ENCODE measurements at places on chromosomes 2 and 18.

DNA sequence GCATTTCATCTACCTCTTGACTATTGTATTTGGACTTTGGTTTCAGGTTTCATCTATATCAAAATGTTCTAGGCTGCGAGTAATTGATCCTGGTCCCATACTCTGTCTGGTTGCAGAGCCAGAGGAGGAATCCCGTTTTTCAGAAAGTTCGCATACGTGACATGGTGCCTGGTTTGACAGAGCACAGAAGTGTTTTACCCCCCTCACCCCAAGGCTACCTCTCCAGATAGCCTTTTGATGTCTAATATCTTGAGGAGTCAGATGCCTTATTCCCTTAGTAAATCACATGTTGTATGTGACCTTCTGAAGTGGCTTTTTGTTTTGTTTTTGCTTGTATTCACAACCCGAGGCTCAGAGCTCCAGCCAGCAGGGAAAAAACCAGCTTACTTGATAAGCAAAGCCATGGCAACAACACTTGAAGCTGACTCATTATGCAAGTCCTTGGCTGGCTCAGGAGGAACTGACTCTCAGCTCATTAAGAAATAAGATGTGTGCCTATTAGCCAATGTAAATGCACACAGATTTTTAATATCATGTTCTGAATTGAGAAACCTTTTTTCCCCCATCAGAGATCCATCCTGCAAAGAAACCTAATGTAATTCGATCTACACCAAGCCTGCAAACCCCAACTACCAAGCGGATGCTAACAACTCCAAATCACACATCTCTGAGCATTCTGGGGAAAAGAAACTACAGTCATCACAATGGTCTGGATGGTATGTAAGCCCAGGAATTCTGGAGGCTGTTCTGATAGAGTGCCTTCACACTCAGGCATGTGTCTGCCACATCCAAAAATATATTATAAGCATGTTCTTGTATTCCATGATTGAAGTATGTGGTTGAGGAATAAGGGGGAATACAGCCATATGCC is 41.4 kb downstream of the OXER1 start:
- DNase-seq, result no peak

- no peak for DNase-seq
Measured at GRCh38 chr2:60158262-60158661, 395.2 kb downstream of the BCL11A start.

DNA sequence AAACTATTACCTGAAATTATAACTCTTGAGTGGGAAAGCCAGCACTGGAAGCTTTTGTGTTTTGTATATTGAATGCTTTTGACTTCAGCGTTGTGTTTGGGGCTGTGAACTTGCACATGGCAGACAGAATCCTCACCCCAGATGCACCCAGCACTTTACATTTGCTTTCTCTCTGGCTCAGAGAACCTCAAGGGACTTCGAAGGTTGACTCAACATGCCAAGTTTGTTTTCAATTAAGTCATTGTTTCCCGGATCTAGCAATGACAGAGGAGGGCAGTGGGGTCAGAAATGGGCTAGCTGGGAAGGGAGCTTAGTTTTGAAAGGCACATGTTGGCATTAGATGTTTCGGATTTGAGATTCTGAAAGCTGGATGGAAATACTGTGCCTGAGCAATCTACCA is 22.4 kb downstream of the TET3 start:
- DNase-seq, result no peak

- no peak for DNase-seq
Measured at GRCh38 chr2:211055438-211055837, 499.0 kb downstream of the CPS1 start.

DNA sequence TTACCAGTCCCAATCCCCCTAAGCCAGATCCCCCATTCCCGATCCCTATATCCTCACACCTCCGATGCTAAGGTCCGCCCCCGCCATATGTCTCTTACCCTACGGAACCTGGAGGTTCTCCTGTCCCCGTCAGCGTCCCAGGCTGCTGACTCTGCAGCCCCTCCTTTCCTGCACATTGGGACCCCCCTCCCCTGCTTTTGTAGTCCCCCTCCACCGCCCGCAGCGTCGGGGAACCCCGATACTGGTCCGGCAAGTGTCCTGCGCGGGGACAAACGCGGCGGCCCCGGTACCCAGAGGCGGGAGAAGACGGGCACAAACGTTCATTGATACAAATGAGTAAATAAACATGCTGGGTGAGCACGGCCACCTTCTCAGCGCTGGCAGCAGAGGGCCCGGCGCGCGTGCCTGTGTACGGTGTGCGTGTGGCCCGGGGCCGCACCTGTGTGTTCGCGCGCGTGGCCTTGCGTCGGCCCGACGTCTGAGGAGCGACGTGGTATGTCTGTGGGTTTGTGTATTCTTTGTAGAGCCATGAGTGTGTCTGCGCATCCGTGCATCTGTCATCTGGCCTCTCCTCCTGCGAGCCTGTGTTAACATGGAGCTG is 2.0 kb upstream of the CYP26B1 start:
- no peak for DNase-seq

DNA sequence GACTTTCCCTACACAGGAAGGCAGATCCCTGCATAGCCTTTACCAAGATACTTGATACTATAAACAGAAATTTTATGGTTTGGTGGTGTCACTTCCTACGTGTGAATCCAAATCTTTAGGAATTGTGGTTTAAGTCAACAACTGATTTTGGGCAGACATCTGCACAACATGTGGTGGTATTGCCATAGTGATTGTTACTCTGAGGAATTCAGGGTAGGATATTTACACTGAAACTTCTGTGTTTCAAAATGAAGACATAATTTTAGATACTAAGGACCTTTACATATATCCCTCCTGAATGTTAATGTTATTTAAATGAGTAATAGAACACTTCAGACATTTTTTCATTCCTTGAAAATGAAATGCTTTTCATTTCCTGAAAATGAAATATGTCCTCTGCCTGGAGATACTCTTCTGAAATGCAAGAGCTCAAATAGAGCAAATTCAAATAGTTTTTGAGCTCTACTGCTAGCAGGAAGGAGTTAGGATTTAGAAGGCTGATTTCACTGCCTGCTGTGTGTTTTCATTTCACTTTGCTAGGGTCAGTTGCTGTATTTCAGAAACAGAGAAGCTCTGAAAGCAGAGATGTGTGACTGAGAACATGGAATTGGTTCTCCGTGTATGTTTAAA is 77.2 kb downstream of the MDH1 start:
- no peak for DNase-seq

GRCh38 chr18:58712930-58713329 is 41.7 kb downstream of the MALT1 start:
- DNase-seq, result no peak

DNA sequence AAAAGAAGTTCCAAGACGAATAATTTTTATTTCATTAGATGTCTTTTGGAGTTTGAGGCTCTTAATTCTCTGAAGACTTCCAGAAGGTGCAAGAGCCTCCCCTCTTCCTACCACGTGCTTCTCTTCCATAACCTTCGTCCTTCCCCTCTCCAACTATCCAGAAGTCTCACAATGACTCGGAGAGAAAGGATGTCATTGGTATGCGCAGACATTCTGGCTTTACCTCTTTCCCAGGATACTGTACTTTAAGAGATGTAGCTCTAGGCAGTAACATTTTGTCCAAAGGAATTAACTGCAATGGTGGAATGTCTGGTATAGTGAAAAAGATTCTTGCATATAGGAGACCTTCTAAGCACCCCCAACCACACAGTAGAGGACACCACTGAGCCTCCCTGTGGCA is 249.0 kb upstream of the OSR1 start:
- no peak for DNase-seq

DNA sequence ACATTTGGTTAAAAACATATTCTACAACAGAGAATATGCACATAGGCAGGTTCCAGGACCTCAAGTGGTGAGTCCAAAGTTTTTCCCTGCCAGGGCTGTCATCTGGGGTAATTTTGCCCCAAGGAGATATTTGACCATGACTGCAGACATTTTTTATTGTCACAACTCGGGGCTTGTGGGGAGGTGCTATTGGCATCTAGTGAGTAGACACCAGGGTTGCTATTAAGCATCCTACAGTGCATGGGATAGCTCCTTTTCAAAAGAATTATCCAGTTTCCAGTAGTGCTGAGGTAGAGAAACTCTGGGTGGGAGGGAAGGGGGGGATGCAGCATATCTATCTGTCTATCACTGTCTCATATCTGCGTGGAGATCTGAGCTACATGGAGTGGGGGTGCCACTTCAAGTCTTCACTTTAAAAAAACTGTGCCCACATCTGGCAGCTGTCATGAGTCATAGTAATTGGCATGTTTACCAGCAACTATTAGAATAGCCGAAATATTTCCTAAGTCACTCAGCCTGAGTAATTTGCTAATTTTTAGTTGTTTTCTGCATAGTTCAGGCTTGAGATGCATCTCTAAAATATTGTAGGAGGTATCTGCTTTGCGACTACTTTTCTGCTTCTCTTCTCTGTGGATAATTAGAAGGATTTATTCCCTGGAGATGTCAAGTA is 254.0 kb upstream of the RBMS1 start:
- DNase-seq, result no peak

DNA sequence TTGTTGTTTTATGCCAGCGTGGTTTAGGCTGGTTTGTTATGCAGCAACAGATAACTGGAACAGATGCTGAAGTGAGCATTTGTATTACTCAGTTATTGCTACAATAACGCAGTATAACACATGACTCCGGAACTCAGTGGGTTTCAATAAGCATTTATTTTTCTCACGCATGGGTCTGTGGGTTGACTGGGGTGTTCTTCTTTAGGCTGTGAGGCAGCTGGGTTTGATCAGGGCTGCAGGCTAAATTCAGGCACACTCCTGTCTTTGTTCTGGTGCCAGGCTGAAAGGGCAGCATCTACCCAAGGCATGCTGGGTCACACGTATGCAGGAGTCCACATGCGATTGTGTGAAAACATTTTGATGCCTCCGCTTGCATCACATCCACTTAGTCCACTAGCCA is 3.8 kb upstream of the SLC1A4 start:
- DNase-seq, result no peak

DNA sequence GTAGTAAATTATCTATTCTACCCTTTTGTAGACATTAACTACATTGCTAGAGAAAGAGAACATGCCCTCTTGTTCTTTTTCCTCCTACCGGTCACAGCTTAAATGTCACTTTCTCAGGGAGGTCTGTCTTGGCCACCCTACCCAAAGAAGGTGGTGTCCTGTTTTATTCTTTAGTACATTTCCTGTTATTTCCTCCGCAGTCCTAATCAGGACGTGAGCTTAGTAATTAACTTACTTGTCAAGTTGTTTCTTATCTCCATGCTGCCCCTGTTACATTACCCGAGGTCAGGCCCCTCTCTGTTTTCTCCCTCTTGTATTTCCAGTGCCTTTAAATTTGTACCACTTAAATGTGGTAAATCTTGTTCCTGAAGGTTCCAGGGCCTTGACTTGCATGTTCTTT is 73.7 kb upstream of the RMDN2 start:
- DNase-seq, result no peak

DNA sequence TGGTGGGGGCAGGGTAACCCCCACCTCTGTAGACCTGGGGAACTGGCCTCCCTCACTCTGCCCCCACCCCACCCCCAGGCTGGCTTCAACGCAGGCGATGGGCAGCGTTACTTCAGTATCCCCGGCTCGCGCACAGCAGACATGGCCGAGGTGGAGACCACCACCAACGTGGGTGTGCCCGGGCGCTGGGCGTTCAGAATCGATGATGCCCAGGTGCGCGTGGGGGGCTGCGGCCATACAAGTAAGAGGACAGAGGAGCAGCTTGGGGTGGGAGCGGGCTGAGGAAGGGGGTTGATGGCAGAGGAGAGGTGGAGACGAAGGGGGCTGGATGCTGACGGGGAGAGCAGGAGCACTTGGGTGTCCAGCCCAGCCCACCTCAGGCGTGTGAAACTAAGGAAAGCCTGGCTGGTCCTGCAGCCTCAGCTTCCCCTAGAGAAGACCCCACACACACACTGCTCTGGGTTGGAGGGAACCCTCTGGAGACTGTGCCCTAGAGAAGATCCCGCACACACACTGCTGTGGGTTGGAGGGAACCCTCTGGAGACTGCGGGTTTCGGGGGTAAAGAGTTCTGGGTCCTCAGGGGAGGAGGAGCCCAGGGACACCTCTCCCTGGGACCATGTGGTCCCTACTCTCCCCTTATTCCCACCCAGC is 36.2 kb downstream of the SNED1 start:
- DNase-seq, result no peak

- no peak for DNase-seq
Measured at GRCh38 chr2:39725401-39725800, 53.7 kb downstream of the THUMPD2 start.

- DNase-seq, result no peak
Measured at GRCh38 chr2:175436076-175436475, 254.6 kb upstream of the ATP5MC3 start.

DNA sequence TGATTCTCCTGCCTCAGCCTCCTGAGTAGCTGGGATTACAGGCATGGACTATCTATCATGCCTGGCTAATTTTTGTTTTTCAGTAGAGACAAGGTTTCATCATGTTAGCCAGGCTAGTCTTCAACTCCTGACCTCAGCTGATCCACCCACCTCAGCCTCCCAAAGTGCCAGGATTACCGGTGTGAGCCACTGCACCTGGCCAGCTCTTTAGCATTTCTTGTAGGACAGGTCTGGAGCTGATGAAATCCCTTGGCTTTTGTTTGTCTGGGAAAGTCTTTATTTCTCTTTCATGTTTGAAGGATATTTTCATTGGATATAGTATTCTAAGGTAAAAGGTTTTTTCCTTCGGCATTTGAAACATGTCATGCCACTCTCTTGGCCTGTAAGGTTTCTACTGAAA is 20.2 kb downstream of the VPS54 start:
- no peak for DNase-seq

DNA sequence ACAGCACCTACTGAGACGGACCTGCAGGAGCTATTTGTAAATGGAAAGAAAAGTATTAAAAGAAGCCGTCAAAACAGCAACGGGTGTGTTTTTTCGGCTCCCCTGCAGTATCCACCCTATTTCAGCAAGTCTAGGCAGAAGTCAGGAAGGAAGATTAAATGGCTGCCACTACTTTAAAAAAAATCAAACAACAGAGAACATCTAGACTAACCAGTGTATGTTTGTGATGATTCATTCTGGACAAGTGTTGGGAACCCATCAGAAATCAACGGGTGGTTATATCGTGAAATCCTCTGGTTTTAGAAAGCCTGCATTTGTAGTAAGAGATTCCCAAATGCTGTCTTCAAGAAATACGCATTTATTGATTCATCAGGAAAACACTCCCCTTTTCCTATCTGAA is 9.0 kb downstream of the PMAIP1 start:
- DNase-seq, result no peak

DNA sequence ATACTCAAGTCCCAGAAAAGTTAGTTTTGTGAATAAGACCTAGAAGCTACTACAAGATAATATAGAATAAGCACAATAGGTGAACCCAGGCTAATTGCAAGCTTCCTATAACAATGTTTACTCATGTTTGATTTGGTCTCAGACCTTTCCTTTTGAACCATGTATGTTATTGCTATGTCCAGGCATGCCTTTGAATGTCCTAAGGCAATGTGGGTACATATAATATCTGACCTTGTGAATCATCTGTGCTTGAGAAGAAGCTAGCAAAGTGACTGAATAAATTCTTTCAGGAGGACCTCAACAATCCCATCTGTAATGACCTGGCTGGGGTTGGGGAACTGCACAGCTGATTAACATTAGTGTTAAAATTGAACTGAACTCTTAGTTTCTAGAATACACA is 1285.9 kb upstream of the CELF4 start:
- DNase-seq, result no peak

- no peak for DNase-seq
Measured at GRCh38 chr18:79615586-79615985, 64.0 kb upstream of the CTDP1 start.

GRCh38 chr2:215451012-215451756 is 15.3 kb upstream of the FN1 start:
- DNase-seq, result no peak
